ENCODE measurements at places on chromosomes 12 and 14. TPM values are rescaled to one million over a fixed set of nuclear protein-coding genes. Genes with fewer than 3 reads are reported as not detected.

DNA sequence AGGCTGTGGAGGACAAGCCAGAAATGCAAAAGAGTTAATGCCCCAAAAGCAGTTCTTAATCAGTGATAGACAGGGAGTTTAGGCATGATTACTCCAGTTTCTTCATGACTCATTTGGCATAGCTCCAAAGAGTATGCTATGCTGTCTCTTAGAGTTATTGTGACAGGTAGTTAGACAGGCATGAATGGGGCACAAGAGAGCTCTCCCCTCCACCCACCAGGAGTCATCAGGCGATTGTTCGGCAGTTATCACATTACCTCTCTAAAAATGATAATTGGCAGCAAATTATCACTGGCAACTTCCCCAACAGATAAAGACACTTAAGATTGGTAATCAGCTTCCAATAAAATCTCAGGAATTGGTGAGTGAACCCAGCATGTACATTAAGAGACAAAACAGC, 320.1 kb downstream of the DAD1 start:
- peak; percentile 59 for DNase-seq

ZCCHC8 gene
- 24.5 TPM for total RNA-seq

GRCh38 chr14:77584809-77585208, 31.6 kb downstream of the SPTLC2 start:
- DNase-seq: no peak

GRCh38 chr12:49930515-49931288, 19.8 kb upstream of the AQP2 start:
- no peak for DNase-seq

DNA sequence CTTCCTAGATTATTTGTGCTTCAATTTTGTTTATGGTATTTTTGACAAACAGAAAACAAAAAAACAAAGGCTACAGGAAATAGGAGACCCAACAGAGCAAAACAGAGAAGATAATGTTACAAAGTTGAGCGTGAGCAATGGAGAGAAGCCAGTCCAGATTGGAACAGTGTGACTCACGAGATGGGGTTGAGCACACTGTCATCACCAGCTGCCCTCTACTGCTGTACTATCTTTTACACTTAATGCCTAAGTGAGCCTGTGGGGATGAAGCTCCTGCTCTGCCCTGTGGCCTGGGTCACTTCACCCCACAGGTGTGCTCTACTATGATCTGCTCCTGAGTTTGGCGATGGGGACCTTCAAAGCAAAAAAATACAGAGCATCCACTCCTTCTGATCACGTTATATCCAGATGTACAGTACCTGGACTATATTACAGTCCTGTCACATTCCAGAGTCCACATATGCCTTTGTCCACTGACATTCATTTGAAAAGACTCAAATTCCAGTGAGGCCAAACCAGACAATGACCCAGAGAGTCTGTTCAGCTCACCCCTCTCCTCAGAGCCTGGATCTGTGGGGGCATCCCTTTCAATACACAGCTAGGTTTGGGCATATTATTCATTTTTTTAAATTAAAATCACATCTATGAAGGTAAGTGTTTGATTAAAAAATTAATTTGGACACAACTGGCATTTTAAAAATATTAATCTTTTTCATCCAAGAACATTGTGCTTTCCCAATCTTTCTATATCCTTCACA, 4.4 kb downstream of the IPO8 start:
- peak; percentile 38 for DNase-seq

IL26 gene
- not detected for total RNA-seq

KRT79 gene
- total RNA-seq: 0.07 TPM

TAS2R9 gene
- not detected for total RNA-seq

DNA sequence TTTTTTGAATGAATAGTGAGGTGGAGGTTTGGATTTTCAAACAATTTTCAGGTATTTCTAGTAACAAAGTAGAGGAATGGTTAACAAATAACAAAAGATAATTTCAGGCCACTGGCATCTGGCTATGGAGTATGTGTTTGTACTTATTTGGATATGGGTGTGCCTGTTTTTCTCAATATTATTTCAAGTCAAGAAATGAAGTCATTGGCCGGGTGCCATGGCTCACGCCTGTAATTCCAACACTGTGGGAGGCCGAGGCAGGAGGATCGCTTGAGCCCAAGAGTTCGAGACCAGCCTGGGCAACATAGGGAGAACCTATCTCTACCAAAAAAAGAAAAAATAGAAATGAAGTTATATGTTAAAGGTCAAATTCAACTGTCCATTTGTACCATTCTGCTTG, 13.9 kb downstream of the SLC35E3 start:
- DNase-seq: no peak

DNA sequence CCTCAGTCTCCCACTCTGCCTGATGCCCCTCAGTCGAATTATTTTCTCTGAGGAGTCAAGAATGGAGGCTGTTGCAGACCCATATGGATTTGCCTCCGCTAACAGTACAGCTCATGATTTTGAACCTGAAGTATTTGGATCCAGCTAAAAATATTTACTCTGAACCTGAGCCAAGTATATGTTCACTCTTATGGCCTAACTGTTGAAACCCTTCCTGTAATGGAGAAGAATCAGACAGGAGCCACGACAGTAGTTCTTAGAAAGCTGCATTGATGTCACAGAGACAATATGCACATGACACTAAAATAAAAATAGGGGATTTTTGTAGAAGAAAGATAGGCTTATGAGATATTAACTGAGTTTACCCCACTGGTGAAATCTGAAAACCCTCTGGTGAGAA, 1128.3 kb upstream of the FLRT2 start:
- DNase-seq: no peak

DNA sequence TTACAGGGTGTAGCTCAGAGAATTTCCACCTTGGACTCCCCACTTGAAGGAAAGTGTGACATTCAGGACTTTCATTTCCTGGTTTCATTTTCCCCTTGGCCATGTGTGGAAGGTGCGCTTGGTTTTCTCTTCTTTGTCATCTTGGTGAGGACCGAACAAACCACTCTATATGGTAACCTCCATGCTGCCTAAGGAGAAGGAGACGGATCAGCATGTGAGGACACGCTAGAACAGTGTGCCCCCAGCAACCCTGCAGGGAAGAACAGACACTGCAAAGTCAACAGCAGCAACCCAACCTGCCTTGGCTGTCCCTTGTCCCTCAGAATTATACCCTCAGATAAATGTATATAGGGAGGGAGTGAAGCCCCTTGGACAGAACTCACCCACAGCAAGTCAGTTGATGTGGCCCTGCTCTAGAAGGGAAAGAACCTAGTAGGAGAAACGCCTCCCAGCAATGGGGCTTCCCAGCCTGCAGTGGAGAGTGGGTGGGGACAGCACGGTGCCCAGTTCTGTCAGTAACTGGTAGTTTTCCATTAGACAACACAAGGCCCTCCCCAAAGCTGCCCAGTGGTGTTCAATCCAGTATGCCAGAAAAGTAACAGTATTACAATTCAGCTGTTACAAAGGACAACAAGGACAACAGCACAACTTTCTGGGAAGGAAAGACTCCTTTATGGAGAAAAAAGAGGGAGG, 18.9 kb upstream of the COCH start:
- no peak for DNase-seq

KRT73 gene
- total RNA-seq: not detected

- no peak for DNase-seq
These were observed 15.0 kb downstream of the SRP54 start for GRCh38 chr14:34997762-34998161.

GRCh38 chr14:21038441-21039422, 3.4 kb upstream of the RNASE7 start:
- DNase-seq: peak; percentile 75

PLXNC1 gene
- total RNA-seq: 23.2 TPM

SLIRP gene
- total RNA-seq: 246 TPM

SPIC gene
- total RNA-seq: not detected

- no peak for DNase-seq
These were observed 1.2 kb downstream of the SPTSSA start for GRCh38 chr14:34460841-34461240.

LRCOL1 gene
- total RNA-seq: not detected

- DNase-seq: peak; percentile 73
These were observed 71.2 kb downstream of the VCPKMT start for GRCh38 chr14:50045039-50045711.

- DNase-seq: no peak
These were observed 841.5 kb downstream of the SLC16A7 start for GRCh38 chr12:60437297-60437696.

PDE3A gene
- total RNA-seq: 61.6 TPM

NDUFA12 gene
- total RNA-seq: 132 TPM

GRCh38 chr12:100186071-100186470, 14.5 kb upstream of the ACTR6 start:
- DNase-seq: no peak

GRCh38 chr12:127063339-127064072, 1203.5 kb upstream of the TMEM132C start:
- no peak for DNase-seq

SLC10A1 gene
- 1.7 TPM for total RNA-seq

- no peak for DNase-seq
These were observed 34.5 kb downstream of the APAF1 start for GRCh38 chr12:98679611-98680005.

B3GNT4 gene
- total RNA-seq: 0.13 TPM

C14orf39 gene
- 0.37 TPM for total RNA-seq

DNA sequence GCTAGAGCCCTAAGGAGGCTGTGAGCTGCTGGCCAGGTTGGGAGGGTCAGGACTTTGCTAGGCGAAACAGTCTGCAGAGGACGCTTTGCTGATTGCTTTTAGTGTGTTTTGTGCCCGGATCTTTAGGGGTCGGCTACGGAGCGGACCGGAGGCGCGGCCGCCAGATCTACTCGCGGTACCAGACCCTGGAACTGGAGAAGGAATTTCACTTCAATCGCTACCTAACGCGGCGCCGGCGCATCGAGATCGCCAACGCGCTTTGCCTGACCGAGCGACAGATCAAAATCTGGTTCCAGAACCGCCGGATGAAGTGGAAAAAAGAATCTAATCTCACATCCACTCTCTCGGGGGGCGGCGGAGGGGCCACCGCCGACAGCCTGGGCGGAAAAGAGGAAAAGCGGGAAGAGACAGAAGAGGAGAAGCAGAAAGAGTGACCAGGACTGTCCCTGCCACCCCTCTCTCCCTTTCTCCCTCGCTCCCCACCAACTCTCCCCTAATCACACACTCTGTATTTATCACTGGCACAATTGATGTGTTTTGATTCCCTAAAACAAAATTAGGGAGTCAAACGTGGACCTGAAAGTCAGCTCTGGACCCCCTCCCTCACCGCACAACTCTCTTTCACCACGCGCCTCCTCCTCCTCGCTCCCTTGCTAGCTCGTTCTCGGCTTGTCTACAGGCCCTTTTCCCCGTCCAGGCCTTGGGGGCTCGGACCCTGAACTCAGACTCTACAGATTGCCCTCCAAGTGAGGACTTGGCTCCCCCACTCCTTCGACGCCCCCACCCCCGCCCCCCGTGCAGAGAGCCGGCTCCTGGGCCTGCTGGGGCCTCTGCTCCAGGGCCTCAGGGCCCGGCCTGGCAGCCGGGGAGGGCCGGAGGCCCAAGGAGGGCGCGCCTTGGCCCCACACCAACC, 1.5 kb downstream of the HOXC6 start:
- DNase-seq: no peak

DNA sequence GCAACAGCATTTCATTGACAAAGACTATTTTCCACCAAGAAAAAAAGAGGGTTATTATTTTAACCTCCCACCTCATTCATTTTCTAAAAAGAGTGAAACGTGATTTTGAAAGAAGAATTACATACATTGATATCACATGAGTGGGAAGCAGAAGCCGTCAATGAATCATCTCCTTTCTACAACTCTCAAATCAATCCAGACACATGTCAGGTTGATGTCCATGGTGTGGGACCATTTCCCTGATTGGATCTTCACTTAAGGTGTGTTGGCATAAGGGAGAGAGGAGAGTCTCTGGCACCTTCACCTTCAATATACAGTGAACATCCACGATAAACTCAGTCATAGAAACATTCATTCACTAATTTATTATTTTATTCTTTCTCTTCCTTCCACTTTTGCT, 1095.1 kb downstream of the BCL11B start:
- DNase-seq: no peak

DNA sequence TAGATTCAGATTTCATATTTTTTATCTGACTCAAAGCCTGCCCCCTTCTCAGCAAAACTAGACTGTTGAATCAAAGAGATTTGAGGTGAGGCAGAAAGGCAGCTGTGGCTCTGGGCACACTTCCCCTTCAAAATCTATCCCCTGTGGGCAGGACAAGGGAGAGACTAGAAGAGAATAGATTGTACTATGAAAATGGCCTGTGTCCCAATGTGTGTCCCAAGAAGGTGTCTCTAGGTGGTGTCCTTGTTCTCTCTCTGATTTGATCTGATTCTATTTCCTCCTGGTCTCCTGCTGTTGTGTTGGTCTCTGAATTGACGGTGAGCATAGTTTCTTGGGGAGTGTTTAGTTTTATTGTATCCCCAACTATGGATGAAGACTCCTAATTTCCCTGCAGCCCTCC, 565.8 kb upstream of the ATP2B1 start:
- no peak for DNase-seq

CPNE8 gene
- total RNA-seq: 11.4 TPM

FITM1 gene
- 1.0 TPM for total RNA-seq

GRCh38 chr12:40314927-40315326, 90.1 kb downstream of the LRRK2 start:
- no peak for DNase-seq

GRCh38 chr14:105898482-105899010, 372.2 kb downstream of the TMEM121 start:
- no peak for DNase-seq

- DNase-seq: no peak
These were observed 23.3 kb upstream of the NUDT14 start for GRCh38 chr14:105204206-105204930.

- DNase-seq: no peak
These were observed 81.2 kb downstream of the CFAP54 start for GRCh38 chr12:96570579-96570978.

DNA sequence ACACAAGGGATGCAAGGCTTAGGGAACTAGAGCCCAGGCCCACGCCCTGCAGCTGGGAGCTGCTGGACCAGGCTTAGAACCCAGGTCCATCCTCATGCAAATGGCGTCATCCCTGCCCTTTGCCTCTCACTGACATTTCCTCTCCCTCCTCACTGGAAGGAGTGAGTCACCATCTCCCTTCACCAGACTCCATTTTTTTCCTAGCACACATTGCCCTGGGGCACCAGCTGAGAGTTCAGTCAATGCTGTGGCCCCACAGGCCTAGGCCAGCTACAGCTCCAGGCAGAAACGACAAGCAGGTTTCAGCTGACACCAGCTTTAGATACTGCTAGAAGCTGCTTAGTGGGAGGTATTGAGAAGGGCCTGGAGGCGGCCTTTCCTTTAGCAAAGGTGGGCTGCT, 98.9 kb downstream of the RIMBP2 start:
- DNase-seq: peak; percentile 33

FAIM2 gene
- total RNA-seq: 1.4 TPM

CLSTN3 gene
- total RNA-seq: 38.0 TPM

TOGARAM1 gene
- 34.8 TPM for total RNA-seq

ZBTB42 gene
- total RNA-seq: 13.0 TPM
